Fibroblast of skin of left biceps (primary cell): ENCODE measurements at places on chromosomes 13 and 19.

GRCh38 chr13:103876571-103876970 lies 810.4 kb upstream of the SLC10A2 start:
- DNase-seq = no peak

DNA sequence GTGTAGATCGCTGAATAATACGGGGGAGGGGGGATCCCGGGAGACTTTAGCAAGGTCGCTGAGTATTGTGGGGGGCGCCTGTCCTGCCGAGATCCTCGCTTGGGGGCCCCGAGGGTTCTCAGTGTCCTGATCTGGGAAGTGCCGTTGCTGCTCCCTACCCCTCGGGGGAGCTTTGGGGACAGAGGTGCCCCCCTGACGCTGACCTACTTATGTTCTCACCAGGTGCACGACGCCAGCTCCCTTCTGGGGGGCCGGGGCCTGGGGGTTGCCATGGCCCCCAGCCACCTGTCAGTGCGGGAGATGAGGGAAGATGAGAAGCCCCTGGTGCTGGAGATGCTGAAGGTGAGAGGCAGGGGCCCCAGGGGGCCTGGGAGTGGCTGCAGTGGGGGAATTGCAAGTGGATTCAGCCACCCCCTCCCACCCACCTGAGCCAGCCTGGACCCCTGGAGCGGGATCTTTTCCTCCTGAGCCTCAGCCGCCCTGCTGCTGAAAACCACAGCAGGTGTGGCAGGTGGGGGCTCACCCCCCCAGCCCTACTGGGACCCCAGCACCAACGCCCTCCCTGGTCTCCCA lies 537 bp downstream of the NAT14 start:
- no peak for DNase-seq

GRCh38 chr13:31476266-31476665 lies 263.1 kb upstream of the RXFP2 start:
- DNase-seq = peak; percentile 85

DNA sequence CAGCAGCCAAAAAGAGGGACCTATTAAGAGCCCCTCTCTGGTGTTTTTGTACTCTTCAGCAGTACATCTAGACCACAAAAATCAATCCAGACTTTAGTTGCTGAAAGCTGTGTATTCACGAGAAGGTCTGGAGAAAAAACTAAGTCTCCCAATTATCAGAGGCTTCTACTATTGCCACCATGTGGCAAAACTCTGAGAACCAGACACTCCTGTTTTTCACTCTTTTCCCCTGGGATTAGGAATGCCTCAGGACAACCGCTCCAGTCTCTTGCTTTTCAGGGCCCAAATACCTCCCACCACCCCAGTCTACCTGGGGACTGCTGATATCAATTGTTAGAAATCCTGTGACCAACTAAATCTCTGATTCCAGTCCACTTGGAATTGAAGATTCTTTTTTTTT lies 30.1 kb upstream of the OBI1 start:
- DNase-seq = no peak
